Stimulated activated CD4-positive, alpha-beta T cell treated with anti-CD3 and anti-CD28 coated beads, Interleukin-12 subunit alpha, Interleukin-12 subunit beta, amount 100 ng/mL, for 4 hours (primary cell): ENCODE measurements at places on chromosomes 4 and X.

- DNase-seq = no peak
Observed at GRCh38 chr4:47213539-47213938, 182.2 kb downstream of the GABRB1 start.

DNA sequence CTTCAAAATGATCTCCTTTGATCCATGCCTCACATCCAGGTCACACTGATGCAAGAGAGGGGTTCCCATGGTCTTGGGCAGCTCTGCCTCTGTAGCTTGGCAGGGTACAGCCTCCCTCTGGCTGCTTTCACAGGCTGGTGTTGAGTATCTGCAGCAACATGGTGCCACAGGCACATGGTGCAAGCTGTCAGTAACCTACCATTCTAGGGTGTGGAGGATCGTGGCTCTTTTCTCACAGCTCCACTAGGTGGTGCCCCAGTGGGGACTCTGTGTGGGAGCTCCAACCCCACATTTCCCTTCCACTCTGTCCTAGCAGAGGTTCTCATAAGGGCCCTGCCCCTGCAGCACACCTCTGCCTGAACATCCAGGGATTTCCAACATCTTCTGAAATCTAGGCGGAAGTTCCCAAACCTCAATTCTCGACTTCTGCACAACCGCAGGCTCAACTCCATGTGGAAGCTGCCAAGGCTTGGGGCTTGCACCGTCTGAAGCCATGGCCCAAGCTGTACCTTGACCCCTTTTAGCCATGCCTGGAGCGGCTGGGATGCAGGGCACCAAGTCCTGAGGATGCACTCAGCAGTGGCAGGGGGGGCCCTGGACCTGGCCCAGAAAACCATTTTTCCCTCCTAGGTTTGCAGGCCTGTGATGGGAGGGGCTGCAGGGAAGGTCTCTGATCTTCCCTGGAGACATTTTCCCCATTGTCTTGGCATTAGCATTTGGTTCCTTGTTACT is 137.8 kb upstream of the NUDT6 start:
- no peak for DNase-seq

GRCh38 chr4:139483000-139483399 is 29.1 kb downstream of the RAB33B start:
- no peak for DNase-seq

- DNase-seq = no peak
Observed at GRCh38 chrX:153779891-153780677, 757 bp upstream of the SRPK3 start.

DNA sequence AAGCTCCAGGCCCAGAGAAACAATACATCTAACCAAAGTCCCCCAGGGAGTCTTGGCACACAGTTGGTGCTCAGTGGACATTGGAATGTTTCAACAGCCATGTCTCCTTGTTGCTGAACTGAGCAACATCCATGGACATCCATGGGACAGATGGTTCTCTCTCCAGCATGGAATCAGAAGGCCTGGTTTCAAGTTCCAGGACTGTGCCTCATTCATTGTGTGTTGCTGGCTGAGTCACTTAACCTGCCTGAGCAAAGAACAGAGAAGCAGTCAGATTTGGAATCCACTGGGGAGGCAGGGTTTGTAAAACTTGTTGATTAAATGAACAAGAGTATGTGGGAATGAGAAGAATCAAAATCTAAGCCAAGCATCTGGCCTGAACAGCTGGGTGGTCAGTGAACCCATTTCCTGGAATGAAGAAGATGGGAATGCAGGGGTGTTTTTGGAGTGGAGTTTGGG is 147.9 kb downstream of the CHIC2 start:
- DNase-seq = no peak

DNA sequence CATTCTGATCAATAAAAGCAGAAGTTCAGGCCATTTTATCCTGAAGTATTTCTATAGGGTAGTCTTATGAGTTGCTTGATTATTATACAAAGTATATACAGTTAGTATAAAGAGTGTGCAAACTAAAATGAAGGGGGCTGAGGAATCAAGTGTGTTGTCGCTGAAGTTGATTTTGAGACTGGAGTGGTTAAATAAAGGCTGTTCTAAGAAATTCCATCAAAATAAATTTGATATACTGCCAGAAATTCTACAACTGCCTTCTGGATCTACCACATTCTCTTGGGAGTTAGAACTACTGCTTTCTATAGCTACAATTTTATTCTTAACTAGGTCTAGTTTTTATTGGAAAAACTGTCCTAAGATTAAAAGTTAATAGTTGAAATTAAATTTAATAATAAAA is 12.4 kb downstream of the EDNRA start:
- no peak for DNase-seq

DNA sequence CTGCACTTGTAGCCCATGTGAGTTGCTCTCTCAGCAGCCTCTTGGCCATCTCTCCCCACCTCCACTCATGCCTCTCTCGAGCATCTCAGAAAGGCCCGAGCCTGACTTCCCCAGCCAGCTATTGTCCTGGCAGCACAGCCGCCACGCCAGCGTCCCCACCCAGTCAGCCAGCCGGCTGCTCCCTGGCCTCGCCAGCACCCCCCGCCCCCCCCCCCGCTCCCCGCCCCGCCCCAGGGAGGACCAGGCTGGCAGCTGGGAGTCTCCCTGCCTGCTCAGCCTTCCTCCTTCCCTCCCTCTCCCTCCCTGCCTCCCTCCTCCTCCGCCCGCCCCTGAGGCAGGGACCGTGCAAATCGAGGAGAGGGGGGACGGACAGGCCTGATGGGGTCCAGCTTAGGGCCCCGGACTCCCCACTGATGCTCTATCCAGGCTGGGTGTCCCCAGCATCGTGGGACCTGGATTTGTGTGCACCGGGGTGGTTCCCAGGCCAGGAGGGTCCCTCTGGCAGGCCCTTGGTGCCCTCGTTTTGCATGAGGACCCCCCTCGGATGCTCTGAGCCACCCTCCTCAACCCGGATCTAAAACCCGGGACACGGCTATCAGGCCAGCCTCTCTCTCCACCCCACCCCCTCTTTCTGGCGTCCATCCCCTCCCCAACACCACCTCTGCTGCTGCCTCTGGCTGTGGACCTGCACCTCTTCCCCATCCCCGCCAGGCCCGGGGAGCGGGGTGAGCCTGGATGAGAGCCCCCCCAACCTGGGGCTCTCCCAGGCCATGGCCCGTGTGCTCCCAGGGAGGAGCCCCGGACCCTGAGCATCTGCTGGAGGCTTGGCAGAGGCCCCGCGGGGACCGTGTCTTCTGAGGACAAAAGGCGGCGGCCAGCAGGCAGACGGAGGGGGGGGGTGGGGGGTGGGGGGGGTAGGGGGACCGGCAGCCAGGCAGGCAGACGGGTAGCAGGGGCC is at the start of gene GPR173:
Gene GPR173, plus strand, starts transcription at position 621 of the 958 bp plus-strand sequence. CDS start 27,833 bp downstream, outside the sequence.
- no peak for DNase-seq

DNA sequence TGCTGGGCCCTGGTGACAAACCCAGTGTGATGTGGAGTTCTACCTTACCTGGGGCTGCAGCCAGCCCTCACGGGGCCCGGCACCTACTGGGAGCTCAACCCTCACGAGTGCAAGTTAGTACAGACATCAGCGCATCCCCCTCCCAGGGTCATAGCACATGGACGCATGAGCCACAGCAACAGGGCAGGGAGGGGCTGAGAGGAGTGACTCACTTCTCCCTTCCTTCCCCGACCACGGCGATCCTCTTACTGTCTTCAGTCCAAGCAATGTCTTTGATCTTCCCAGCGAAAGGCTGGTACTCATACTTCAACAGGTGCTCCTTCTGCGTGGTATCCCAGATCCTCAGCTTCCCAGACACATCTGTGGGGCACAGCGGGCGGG is 17.8 kb downstream of the WDR1 start:
- DNase-seq = no peak

DNA sequence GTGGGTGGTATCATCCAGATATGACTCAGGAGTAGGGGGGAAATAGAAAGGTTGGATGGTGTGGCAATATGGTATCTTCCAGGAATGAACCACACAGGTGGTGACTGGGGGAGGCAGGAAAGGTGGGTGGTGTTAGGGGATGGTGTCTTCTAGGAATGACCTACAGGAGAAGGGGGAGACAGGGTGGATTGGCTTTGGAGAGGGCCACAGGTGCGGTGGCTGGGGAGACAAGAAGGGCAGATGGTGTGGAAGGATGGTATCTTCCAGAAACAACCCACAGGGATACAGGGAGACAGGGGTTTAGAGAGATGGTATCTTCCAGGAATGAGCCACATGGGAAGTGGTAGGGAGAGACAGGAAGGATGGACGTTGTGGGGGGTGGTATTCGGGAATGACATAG is 64.0 kb downstream of the MAOA start:
- DNase-seq = no peak

GRCh38 chr4:177696438-177696966 is 254.3 kb upstream of the AGA start:
- DNase-seq = no peak

GRCh38 chr4:25857403-25857802 is 5.4 kb downstream of the SEL1L3 start:
- no peak for DNase-seq

DNA sequence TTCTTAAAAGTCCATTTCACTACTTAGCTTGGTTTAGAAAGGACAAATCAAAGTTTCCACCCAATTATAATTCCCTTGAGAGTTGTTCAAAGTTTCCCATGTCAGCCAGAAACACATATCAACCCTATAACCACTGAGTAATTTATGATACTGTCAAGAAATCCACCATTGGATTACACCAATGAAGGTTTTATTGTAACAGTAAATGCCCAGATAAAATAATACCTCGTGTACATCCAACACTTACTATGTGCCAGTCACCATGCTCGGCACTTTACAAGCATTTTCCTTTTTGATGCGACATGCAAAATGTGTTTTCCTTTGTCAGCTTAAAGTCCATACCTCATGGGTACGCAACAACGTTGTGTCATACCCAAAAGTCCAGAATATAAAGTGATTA is 64.0 kb downstream of the MID1 start:
- no peak for DNase-seq

DNA sequence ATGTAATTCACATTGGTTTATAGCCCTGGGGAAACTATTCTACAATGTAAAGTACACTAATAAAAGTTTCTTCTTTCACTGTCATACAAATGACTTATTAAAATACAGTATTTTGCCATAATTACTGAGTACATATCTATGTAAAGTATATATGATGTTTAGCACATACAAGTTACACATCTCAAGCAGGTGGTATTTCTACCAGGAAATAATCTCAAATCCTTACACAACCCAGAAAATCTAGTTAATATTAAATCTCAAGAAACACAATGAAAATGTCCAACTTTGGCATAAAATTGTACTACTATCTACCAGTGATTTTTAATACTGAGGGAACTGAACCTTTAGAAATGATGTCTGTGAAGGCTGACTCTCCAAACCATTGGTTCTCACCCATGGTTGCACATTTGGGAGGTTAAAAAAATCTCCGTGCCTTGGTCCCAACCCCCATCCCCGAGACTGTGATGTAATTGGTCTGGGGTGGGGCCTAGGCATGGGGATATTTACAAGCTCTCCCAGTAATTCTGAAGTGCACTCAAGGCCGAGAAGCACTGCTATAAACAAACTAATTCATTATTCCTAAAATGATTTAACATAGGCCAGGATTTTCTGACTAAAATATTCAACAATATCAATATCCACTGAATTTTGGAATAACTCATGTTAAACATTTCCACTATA is 27.6 kb downstream of the MAP3K15 start:
- no peak for DNase-seq

DNA sequence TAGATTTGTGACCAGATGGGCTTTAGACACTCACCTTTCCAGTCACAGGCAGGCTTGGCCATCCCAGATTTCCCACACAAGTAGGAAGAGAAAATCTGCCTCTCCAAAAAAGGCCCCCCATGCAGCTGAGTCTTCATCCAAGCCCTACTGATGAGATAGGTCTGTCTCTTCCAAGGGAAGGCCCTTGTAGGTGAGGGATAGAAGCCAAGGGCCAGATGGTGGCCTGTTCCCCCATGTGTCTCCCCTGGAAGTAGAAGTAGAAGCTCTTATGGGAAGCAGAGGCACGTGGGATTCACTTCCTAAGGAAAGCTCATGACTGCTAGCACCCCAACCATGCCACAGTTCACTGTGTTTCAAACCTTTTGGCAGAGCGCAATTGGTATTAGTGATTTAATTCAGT is 81.5 kb downstream of the REPS2 start:
- no peak for DNase-seq

DNA sequence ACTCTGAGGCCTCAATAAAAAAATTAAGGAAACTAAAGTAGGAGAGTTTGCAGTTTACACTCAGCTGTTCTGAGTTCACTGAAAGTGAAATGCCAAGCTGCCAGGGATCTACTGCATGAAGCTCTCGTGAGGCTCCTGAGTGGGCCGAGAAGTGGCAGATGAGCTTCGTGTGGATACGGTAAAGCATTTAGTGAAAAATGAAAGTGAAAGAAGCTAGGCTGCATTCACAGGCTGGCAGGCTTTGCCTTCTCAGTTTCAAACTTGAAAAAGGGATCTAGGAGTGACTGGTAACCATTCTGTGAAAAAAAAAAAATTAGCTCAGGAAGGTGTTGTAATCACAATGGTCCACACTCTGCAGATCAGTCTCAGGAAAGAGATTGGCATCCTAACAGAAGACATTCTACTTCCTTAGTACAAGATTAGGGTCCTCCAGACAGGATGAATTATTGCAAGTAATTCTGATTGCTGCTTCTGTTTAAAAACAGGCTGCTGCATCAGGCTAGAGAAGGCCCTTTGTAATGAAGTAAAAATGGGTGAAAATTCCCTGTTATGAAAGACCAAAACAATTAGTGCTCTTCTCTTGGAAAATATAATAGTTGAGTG is 679.9 kb downstream of the RPA4 start:
- DNase-seq = peak; percentile 2

GRCh38 chrX:41684138-41684537 is 4.6 kb upstream of the GPR34 start:
- no peak for DNase-seq

DNA sequence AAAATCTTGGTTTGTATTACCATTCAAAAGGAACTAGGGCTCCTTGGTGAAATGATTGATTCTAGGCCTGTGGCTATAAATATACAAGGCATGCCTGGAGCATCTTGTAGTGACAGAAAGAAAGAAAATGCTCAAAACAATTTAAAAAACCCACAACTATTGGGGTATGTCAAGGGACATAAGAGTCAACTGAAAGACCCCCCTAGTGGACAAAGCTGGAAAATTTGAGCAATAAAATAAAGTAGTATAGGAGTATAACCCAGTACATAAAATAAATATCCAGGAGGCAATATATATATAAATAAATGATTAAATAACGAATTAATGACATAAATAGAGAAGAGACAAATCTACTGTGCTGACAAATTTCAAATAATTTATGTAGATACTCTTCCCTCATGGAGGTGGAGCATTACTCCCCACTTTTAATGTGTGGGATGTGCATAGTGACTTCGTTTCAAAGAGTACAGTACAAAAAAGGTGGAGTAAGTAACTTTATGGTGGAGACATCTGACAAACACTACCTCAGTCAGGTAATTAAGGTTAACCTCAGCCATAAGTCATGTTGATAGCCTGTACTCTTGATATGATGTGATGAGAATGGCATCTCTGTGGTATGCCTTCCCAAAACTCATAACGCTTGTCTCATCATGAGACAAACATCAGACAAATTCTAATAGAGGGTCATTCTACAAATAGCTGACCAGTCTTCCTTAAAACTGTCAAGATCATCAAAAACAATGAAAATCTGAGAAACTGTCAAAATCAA is 185.0 kb upstream of the GLRA2 start:
- no peak for DNase-seq
